ENCODE measurements at places on chromosomes 6 and 20.

GRCh38 chr20:58037631-58038030 is 190.8 kb downstream of the ANKRD60 start:
- DNase-seq, result no peak

- DNase-seq, result no peak
Measured at GRCh38 chr6:90479603-90479926, 107.3 kb downstream of the MAP3K7 start.

DNA sequence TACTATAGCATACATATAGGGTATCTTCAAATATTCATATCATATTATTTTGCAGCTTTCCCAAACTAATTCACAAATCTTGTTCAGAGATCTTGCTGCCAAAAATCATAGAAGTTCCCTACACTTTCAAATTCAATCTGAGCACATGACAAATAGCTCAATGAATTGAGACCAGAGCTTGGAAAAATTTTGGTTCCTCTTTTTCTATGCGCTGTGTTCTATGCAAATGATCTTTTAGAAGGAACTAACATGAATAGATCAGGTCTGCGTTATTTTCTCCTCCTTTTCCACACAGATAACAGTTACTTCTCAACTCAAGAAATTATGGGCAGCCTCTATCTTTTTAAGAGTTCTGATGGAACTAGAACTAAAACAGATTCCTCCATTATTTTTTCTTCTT is 316.3 kb downstream of the ARHGAP18 start:
- DNase-seq, result no peak

GRCh38 chr6:133553652-133554051 is 312.5 kb downstream of the EYA4 start:
- no peak for DNase-seq

DNA sequence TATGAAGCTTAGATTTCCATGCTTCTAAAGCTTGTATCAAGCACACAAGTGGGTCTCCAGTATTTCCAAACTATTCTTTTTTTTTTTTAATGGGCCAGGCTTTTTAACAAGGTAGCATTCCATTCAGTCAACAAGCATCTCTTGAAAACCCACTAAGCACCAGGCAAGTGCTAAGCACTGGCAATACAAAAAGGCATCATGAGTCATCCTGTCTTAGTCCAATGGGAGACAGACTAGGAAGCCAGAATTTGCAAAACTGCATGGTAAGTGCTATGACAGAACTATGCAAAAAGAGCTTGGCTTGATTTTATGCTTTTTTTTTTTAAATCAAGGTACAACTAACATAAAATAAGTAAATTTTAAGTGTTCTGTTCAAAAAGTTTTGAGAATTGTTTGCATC is 109.3 kb upstream of the DST start:
- DNase-seq, result no peak

- DNase-seq, result no peak
Measured at GRCh38 chr6:54094293-54094692, 16.9 kb upstream of the MLIP start.

- no peak for DNase-seq
Measured at GRCh38 chr6:15232836-15233510, 12.9 kb upstream of the JARID2 start.

DNA sequence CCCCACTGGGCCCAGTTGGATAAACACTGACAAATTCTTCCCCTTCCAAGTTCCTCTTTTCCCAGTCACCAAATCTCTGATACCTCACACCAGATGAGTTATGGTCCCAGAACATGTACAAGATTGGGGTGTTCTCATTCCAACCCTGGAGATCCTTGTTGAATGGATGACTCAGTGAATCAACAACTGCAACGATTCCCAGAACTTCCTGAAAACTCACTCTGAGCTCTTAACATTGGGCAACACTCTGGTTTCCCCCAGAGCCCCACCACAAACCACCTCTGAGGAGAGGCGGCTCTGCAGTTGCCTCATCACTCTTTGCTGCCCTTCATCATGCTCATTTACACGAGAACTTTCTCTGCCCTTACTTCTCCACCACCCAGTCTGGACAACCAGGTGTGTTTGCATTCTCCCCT is 115.2 kb downstream of the MRPL14 start:
- peak; percentile 98 for DNase-seq

DNA sequence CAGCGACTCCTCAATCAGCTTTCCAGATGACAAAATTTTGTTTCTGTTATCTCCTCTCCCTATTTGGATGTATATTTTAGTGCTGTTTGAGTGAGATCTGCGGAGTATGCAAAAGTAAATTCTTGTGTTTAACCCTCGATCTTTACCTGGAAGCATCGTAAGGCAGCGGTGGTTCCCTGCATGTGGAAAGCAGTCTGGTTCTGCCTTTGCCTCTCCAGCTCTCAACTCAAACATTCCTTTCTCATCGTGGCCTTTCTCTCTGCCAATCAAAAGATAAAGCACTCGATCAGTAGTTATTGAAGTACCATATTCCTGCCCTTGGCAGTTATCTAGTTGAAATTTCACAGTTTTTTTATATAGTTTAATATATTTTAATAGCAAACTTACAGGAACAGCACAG is 44.0 kb upstream of the BTN3A2 start:
- DNase-seq, result no peak

DNA sequence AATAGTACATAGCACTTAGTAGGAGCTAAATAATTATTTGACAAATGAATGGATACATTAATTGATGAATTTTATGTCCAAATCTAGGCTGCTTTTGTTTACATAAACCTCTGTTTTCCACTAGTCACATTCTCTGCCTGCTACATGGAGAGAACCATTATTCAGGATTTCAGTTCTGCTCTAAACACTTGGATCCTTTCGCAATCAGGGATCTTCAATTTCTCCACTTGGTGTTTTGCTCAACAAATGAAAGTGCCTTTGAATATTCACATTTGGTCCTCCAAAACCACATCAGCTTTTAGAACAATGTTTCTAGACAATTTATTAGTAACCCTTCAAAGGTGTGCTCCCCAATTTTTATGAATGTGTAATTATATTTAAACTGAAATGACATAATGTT is 30.6 kb upstream of the HLA-DQB1 start:
- DNase-seq, result no peak

DNA sequence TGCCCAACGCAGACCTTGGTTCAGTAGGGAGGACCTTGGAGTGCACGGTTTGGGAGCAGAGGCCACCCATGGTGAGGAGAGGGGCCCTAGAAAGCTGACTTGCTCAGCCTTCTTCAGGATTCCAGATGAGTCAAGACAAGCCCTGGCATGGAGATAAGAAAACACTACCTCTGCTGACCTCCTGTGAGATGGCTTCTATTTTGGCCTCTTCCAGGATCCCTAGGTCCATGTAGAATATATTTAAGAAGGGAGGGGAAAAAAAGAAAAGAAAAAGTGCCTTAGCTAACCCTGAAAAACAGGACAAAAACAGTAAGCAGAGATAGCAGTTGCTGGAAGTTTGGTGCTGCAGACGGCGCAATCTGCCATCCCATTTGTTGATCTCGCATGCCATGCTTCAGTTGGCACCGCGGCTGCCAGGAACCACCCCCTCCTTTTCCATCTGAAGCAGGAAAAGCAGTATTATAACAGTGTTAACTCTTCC is 100.0 kb downstream of the ARMC2 start:
- no peak for DNase-seq

DNA sequence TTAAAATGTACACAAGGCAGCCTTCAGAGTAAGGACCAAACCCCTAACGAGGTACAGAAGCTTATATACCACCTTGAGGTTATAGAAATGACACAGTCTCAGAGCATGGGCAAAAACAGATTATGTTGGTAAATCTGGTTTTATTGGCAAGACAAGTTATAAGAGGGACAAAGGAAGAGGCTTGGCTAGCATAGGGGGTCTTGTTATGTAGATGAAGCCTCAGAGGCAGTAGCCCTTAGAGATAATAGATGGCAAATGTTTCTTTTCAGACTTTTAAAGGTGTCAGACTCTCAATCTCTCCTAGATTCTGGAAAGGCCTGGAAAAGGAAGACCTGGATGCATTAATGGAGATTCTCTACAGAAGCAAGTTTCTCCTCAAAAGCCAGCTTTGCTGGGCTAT is 123.3 kb upstream of the ATXN1 start:
- no peak for DNase-seq

DNA sequence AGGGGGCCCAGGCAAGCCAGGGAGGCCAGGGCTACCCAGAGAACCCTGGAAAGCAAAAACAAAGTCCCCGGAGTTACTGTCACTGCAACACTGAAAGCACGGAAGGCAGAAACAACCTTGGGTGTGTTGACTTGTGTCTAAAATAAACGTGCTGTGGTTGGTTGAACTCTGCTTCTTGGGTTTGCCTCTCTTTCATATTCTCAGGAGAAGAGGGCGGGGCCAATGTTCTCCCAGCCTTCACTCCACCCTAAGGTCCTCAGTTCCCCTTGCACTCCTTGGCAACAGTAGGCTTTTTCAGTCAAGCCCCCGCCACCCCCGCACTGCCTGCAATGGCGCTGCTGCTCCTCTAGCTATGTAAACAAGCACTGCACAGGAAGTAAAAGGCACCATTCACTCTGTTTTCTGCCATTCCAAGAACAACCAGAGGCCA is 60.9 kb downstream of the COL9A1 start:
- no peak for DNase-seq

DNA sequence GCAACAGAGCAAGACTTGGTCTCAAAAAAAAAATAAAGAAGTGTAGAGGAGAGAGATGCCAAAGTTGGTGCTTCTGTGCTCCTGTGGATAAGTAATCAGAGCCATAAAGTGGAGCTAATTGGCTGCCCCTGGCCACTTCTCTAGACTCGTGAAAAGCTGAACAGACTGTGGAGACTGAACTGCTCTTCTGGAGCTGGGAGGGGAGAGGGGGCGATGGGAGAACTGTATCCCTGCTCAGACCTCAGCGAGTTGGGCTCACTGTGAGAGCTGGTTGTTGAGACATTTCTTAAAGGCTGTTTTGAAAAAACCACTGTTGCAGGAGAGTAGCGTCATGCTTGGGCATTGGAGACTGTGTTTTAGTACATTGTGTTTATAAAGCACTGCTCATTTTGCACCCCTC is 125.7 kb downstream of the TCP11 start:
- no peak for DNase-seq

- DNase-seq, result no peak
Measured at GRCh38 chr20:23456409-23456808, 3.7 kb upstream of the CST11 start.

DNA sequence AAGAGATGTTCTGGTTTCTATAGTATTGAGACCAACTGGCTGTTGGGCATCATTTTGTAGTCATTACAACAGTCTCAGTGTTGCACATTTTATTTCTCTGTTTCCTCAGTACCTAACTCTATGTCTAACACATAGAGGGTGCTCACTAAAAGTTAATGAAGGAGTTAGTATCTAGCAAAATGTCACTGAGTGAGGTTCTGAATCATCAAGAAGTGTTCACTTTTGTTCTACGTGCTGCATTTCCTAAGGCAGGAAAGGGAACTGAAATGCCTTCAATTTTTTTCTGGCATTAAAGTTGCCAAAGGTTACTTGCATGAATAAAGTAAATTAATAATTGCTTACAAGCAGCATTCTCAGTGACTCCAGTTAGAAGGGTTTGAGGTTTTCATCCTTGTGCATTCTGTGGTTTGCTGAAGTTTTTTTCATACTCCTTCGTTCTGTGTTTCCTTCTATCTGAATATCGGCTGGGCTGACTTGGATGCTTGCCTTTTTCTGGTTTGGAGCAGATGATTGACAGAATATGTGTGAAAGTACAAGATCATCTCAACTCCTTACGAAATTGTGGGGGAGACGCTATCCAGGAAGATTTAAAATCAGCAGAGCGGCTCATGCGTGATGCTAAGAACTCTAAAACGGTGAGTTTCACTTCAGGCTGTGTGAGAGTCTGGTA is 114.5 kb upstream of the SCGN start:
- no peak for DNase-seq

GRCh38 chr20:4038047-4038459 is 22.7 kb upstream of the RNF24 start:
- DNase-seq, result peak; percentile 56

GRCh38 chr6:42742116-42742894 is 3.6 kb downstream of the TBCC start:
- DNase-seq, result no peak

DNA sequence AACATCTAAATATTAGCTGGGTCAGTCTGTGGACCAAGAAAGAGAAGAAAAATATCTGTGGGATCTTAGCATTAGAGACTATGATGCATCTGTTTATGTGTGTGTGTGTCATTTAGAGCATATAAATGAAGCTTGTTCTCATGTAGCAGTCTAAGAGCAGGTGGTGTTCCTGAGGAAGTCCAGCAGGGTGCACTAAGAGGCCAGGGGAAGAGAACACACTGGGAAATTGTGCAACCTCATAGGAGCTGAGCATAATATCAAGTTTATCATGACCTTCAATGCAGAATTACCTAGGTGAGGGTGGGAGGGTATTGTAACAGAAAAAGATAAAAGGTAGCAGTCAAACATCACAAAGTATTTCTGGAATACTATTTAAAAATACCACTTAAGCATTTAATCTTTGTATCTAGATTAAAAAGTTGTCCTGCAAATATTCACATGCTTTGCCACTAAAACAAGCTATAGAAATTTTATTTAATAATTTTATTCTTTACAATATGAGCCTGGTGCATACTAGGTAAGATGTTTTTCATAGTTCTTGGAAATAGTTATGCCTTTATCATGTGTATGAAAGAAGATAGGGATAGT is 80.5 kb downstream of the SMPDL3A start:
- peak; percentile 6 for DNase-seq

DNA sequence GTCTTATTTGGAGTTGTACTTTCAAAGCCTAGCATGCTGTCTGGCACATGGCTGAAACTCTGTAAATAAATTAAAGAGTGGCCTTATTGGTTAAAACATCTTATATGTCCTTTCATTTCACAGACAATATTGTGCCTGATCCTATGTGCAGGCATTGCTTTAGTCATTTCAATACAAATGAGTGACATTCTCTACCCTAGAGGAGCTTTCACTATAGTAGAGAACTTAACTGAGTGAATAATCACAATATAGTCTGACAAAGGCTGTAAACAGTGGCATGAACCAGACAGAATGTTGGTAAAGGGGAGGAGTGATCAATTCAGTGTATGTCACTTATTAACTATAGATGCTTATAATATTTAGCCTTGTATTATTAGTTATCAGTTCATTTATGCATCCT is 481.8 kb downstream of the TFAP2B start:
- no peak for DNase-seq
